ENCODE measurements at places on chromosomes 11 and 22.

DNA sequence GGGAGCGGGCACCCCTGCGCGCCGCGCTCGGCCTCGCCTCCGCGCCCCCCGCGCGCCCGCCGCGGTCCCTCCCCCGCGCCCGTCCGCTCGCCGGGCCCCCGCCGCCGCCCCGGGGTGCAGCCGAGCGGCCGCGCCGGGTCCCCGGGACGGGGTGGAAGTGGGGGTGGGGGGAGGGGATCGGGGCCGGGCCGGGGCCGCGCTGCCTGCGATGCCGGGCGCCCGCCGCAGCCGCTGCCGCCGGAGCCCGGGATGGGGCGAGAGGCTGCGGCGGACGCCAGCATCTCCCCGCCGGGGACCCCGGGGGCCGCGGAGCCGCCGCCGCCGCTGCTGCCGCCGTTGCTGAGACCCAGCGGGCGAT, 365 bp downstream of the MGAT3 start:
- no peak for DNase-seq

GRCh38 chr11:75547617-75548058, 14.4 kb upstream of the SERPINH1 start:
- peak; percentile 28 for DNase-seq

- no peak for DNase-seq
Measured at GRCh38 chr11:58024601-58025091, 965 bp downstream of the OR9Q1 start.

- no peak for DNase-seq
Measured at GRCh38 chr22:34972191-34972897, 93.6 kb upstream of the ISX start.

DNA sequence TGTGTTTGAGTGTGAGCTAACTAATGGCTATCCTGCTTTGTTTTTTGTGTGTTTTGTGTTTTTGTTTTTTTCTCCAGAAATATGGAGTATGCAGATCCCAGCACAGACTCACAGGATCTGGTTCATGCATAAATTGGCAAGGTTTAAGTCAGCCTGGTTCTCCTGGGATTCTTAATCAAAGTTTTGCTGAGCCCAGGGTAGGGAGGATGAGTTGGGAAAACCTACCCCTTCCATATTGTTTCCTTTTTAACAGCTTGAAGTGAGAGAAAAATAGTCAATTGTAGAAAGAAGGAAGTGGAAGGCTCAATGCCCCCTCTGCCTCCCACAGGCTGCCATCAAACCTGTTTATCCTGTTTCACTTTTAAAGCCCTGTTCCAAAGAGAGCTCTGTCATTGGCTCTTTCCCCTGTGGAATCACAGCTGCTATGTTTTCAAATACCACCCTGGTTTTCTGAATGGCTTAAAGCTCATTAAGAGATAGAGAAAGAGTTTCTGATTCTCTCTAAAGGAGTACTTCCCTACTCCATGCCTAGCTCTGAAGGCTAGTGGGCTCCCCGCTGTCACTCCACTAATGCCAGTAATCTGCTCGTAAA, 23.4 kb upstream of the CADM1 start:
- DNase-seq, result peak; percentile 56

DNA sequence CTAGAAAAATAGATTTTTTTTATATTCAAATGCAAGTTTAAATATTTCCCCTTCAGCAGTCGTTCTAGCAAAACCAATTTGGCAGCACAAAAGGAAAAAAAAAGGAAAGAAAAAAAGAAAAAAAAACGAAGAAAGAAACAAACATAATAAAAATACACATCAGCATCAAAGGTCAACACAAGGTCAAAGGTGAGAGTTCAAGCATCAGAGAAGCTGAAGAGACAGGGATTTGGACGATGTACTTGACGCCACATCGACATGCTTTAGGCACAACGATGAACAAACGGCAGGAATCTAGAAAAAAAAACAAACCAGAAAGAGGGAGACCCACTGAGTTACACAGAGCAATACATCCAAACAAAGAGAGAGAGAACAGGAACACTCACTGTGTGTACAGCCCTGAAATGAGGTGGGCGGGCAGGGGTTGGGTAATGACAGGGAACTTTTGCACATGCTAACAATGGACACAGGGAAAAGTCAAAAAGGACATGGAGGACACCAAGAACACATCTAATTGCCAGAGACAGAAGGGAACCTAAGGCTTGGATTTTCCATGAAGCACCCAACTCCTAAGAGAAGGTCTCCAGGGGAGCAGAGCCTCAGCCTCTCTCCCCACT, 19.8 kb upstream of the RAPSN start:
- no peak for DNase-seq

DNA sequence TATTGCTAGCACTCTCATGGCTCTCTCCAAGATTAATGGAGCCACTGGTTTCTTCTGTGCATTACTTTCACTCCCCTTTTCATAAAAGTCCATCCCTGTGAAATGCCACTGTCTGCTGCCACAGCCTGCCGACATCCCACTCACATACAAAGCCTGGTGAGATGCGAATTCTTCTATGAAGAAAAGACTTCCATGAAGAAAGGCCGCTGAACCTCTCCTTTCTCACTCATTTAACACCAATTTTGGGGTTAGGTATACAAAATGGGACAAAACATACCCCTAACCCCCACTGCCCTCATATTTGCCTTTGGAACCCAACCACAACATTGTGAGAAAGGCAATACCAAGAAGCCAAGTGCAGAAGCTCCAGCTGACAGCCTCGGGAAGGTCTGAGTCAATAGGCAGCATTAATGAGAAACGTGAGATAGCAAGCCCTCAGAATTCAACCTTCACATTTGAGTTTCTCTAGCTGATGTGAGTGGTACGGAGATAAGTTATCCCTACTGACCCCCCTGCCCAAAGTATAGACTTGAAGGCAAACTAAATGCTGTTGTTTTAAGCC, 156.4 kb downstream of the ATG16L2 start:
- DNase-seq, result no peak

DNA sequence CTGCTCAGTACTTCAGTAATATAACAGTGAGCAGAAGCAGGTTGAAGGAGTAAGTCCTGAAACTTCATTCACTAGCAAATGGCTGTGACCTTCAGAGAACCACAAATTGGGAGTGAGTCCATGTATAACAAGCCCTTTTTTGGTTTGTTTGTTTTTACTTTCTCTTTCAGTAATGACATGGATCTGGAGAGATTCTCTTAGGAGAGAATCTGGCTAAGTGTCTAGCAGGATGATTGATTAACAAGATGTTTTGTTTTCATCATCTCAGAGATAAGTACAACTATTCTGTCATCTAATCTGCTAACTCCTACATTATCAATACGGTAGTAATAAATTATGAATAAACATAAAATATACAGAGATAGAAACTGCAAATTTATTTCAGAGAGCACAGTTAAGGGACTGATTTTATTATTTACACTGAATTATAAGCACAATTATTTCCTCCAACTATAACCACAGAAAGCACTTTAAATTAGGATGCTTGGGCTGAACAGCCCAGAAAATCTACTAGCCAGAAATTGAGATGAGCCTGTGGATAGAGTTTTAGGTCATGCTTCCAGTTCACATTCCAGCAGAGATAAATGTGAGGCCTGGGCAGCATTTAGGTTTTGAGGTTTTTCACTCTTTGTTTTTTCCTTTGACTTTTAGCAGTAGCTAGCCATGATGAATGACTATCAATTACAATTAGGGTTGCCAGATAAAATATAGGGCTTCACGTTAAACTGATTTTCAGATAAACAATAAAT, 429.3 kb upstream of the FAT3 start:
- DNase-seq, result no peak

GRCh38 chr11:31303644-31304180, 65.8 kb downstream of the DCDC1 start:
- no peak for DNase-seq
